ENCODE measurements at places on chromosomes 12 and 14.

DNA sequence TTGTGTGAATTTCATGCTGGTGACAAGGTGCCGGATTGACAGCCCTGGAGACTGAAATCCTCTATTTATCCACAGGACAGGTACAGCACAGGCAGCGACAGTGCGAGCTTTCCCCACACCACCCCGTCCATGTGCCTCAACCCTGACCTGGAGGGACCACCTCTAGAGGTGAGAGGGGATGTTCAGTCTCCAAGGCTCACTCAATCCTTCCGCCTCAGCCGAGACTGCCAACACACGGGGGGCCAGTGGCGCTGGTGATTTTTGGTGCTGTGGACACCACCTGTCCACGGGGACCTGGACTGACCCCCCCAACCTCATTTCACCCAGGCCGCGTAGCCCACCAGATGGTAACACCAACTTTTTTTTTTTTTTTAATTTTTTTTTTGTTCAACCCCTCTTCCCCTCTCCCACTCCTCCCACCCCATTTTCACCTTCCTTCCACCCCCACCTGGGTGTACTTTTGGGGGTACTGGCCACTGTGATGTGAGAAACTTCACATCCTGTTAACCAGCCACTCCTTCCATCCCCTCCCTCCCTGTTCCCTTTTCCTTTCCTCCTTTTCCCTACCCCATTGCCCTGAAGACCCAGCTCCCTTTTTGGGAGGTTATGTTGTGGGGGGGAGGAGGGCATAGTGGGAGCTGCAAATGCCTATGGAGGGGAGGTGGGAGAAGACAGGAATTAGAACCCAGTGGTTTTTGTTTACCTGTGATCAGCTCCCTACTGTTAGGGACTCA, 12.9 kb downstream of the PCBP2 start:
- DNase-seq = no peak

GRCh38 chr12:107374161-107374840, 281.0 kb upstream of the CRY1 start:
- DNase-seq = no peak

DNA sequence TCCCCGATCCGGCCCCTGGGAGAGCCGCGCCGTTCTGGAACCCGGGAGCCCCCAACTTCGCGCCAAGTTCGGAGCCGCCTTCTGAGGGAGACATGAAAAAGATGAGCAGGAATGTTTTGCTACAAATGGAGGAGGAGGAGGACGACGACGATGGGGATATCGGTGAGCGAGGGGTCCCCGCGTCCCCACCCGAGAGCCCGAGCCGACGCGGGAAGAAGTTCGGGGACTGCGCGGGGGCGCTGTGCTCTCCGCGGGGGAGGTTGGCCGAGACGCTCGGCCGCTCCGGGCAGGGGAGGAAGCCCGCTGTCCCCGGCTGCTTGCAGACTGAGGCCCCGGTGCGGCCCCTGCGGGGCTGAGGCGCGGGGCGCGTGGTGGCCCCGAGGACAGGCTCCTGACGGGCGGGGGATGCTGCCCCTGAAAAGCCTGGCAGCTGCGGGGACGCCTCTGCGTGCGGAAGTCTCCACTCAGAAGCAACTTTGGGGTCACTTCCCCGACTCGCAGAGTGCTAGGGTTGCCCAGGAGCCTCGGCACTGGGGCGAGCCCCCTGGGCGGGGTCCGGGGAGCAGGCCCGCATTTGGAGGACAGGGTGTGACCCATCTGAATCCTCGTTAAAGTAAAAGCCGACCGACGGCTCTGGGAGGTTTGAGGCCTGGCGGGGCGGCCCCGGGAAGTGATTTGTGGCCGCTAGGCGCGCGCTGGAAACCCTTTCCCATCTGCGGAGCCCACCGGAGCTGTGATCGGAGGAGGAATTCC, 511 bp downstream of the ANO6 start:
- DNase-seq = peak; percentile 35

- DNase-seq = no peak
These were observed 9.7 kb downstream of the CKAP4 start for GRCh38 chr12:106238146-106238545.

GRCh38 chr12:78315028-78315427, 484.3 kb downstream of the NAV3 start:
- no peak for DNase-seq

- no peak for DNase-seq
These were observed 13.0 kb upstream of the MFAP5 start for GRCh38 chr12:8675591-8676036.

DNA sequence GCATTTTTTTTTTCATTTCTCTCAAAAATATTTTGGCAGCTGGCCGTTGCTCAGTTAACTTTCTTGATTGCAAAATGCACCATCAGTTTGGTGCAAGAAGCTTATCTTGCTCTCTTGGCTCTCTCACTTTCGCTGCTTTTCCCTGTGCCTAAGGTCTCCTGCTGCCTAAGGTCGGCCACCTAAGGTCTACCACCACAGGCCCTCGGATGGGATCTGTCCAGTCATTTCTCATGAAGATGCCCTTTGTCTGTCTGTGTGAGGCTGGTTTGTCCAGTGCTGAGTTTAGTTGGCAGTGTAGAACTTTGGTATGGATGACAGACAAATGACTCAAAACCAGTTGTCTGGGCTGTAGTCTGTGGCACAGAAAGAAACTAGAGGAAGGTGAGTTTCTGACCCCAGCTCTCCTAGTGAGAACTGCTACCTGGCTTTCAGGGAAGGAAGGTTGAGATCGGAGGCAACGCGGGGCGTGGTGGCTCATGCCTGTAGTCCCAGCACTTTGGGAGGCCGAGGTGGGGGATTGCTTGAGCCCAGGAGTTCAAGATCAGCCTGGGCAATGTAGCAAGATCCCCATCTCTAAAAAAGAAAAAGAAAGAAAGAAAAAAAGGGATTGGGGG, 2.6 kb downstream of the MLXIP start:
- DNase-seq = peak; percentile 78

DNA sequence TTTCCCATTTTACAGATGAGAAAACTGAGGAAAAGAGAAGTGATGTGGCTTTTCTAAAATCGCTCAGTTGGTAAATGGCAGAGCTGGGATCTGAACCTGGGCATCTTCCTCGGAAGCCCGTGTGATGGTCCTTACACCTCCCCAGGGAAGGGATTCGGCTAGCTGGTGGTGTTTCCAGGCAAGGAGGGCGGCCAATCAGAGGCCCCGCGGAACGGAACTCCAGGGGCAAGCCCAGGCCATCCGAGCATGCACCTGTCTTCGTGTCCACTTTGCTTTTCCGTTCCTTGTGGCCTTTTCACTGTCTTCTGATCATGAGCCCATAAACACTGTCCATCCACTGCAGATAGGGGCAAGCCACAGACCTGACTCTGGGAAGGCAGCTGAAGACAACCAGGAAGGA, 114.8 kb upstream of the TMEM132D start:
- DNase-seq = no peak

GRCh38 chr12:132955094-132956010, 754 bp downstream of the ZNF605 start:
- peak; percentile 37 for DNase-seq

GRCh38 chr14:63596998-63597658, 44.5 kb downstream of the WDR89 start:
- no peak for DNase-seq

DNA sequence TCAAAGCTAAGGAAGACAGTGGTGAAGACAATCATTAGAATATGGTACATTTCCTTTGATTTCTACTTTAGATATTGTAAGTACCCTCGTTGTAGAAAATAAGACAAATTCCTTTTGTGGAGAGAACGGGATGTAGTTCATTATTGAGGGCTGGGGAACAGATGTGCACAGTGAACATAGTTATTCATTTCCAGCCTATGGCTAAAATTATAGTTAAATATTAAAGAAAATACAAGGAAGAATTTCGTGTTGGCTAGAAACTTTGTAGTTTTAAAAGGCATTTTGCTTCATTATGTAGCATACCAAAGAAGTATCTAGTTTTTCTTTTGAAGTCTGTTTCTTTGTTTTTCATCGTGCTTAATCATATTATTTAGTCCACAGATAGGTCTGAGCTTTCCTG, 201.8 kb downstream of the ESR2 start:
- no peak for DNase-seq

GRCh38 chr12:101772012-101772775, 32.9 kb upstream of the SYCP3 start:
- no peak for DNase-seq

DNA sequence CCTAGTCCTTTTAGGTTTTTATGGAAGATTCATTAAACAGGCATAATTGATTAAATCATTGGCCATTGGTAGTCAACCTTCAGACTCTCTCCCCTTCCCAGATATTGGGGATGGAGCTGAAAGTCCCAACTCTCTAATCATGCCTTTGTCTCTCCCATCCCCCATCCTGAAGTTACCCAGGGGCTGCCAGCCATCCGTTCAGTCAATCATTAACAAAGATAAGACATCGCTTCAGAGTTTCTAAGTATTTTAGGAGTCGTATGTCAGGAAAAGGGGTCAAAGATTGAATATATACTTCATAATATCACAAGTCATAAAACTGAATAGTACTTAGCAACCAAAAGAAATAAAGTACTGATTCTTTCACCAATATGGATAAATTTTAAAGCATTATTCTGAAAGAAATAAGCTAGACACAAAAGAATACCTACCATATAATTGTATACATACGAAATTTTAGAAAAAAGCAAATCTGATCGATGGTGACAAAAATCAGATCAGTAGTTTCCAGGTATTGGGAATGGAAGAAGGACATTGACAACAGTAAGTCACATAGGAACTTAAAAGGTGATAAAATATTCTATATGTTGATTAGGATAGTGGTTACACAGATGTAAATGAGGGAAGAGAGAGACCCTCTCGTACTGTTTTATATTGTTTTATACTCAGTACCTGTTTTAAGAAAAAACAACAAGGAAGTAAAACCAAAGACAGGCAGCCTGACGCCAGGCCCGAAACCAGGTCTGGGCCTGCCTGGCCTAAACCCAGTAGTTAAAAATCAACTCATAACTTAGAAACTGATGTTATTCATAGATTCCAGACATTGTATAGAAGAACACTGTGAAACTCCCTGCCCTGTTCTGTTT, 414.4 kb downstream of the DAD1 start:
- no peak for DNase-seq

GRCh38 chr14:99225436-99226203, 46.4 kb downstream of the BCL11B start:
- DNase-seq = no peak

GRCh38 chr12:107148107-107148506, 54.8 kb upstream of the CRY1 start:
- DNase-seq = no peak

DNA sequence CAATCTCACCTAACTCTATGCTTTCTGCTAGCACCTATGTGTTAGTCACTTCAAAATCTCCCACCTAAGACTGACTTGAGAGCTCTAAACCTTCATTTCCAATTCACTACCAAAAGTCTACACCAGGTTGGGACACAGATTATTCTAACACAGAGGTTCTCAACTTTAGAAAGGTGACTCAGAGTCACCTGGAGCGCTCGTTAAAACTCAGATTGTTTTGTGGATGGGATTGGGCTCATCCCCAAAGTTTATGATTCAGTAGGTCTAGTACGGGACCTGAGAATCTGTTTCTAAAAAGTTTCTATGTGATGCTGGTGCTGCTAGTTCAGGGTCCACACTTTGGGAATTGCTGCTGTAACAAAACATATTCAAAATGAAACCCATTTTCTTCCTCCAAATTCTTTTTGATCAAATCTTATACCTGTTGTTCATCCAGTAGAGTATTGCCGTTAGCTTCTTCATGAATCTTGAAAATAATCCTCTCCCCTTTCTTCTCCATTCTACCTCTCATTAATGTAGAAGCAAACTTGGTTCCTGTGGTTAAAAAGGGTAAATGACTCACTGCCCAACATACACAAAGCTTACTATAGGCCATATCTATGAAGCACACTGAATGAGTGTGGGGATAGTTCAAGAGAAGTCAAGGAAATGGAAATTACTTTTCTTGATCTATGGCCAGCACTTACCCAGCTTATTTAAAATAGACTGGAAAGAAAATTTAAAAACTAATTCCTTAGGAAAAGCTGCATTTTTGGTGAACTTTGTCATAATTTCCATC, 206.7 kb downstream of the KIF21A start:
- no peak for DNase-seq

DNA sequence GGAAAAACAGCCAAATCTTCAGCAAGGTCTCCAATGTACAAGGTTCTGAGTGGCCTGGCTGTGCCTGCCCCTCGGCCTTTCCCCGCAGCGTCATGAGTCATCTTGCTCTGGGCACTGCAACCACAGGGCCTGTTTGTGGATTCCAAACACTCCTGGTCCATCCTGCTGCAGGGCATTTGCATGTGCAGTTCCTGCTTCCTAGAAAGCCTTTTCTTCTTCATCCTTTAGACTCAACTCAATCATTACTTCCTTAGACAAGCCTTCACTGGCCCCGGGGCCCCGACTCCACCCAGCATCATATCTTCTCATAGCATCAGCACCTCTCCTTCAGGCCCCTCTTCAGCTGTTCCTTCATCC, 101.8 kb upstream of the EGLN3 start:
- DNase-seq = no peak

GRCh38 chr12:6088921-6089747, 35.3 kb downstream of the VWF start:
- DNase-seq = no peak

DNA sequence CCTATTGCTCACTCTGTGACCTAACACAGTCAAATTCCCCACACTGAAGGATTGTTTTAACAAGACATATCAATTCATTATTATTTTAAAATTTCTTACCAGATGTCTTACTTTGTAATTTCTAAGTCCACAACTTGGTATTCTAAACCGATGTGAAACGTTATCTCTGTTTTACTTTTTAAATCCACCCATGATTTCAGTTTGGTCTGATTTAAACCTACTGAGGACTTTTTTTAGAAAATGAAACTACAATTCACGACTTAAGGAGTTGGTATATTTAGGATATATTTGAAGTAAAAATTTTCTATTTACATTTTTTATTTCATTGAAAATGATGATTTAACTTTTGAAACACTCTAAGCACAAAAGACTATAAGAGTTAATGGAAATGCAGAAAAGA, 35.1 kb upstream of the GRIP1 start:
- DNase-seq = no peak

DNA sequence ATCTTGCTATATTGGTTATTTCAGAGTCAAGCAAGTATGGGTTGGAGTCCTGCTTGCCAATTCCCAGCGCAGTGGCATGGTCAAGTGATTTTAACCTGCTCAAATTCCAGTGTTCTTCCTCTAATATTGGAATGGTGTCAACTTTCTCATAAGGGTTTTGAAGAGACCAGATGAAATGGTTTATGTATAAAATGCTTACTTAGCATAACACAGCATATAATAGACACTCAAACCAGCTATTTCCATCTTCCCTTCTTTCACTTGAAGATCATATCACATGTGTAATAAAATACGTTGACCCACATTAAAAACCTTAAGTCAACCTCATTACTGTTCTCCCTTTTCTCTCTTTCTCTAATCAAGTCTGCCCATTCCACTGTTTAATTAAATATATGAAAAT, 144.0 kb downstream of the NAV3 start:
- DNase-seq = no peak

DNA sequence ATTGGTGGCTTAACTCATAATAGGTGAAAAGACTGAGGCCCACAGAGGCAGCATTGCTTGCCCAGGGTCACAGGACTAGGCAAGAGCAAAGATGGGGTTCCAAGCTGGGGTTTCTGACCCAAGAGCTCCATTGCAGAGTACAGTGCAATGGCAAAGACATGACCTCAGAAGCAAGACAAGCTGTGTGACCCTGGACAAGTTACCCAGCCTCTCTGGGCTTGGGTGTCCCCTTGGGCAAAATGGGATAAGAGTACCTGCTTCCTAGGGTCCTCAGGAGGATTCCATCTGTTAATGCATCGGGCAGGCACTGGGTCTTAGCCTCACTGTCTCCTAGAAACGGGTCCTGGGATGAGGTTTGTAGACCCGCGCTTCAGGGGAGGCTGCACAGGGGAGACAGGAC, 111.6 kb upstream of the NCOR2 start:
- no peak for DNase-seq

- no peak for DNase-seq
These were observed 28.0 kb upstream of the NCOR2 start for GRCh38 chr12:124595444-124595843.

GRCh38 chr12:27906127-27906500, 66.4 kb downstream of the PTHLH start:
- DNase-seq = no peak
